CD4-positive, alpha-beta T cell treated with Interleukin-4 for 4 hours (primary cell): ENCODE measurements at places on chromosomes 2 and 18.

DNA sequence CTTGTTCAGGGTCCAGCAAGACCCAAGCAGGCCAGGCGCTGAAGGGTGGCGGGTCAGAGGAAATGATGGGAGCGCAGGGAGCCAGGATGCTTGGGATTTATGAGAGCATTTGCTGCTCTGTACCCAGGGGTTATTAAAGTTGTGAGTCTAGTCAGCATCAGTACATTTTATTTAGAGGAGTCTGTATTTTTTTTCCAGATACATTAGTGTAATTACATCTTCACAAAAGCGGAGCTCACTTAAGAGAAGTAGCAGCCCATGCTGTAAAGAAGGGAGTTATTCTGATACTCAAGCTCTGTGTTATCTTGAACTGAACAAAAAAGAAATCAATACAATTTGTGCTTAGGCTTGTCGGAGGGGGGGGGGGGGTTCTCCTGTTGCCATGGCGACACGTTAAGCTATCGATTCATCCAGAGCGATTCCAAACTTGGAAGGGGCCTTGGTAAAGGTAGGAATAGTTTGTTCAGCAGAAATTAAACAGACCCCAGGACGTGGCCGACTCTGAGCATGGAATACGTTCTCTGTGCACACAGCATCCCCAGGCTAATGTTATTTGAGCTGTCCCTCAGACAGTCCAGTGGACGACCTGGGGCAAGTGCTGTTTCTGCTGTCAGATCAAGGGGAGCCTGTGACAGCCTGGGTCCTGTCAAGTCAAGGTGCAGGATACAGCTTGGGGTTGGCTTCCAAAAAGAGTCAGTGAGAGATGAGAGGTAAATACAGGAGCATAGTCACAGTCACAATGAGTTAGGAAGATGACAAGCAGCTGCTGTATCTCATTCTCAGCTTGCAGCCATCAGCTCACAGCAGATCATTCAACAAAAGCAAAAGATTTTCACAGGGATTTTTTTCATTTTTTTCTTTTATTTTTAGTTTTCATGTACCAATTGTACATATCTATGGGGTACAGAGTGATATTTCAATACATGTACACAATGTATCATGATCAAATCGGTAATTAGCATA lies 387.6 kb downstream of the DCDC2C start:
- no peak for DNase-seq

GRCh38 chr2:241660593-241661213 lies 23.2 kb downstream of the ATG4B start:
- DNase-seq, result no peak

DNA sequence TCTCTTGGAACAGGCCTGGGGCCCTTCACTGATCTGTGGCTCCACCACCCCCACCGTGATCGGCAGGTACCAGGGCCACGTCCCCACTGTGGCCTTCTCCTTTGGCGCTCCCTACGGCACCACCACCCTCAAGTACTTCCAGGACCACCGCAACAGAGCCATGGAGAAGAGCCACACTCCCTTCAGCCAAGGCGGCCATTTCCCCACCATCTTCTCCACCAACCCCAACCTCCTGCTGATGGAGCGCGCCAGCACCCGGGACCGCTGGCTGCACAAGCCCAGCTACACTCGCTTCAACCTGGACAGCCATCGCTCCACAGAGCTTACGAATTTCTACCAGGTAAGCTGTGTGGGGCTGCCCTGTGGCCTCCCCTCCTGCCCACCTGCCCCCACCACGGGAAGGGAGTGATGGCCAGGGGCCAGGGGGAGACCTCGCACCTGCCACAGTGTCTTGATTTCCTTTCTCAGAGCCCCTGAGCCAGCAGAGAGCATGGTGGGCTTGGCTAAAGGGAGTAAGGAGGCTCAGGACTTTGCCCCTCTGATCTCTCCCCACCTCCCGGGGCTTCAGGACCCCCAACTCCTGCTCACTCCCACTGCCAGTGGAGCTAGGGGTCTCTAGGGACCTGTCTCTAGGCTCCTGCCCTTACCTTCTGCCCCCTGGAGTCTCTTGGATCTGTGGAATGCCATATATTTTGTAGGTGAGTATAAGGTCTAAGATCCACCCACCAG lies 65.2 kb downstream of the CIB4 start:
- no peak for DNase-seq

DNA sequence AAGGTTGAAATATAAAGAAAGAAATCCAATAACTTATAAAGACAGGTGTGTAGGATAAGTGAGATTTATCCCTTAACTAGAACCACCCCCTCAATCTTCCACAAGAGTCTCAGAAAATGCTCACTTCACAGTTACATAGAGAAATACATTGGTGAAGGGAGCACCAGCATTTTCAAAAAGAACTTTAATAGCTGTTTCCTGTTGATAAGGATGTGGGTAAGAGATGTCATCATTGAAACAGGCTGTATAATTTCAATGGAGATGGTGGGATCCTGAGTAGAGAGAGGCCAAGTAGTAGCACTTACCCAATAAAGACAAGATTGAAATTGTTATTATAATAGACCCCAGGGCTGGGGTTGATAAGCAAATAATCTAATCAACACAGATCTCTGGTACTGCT lies 162.2 kb upstream of the TACR1 start:
- no peak for DNase-seq

DNA sequence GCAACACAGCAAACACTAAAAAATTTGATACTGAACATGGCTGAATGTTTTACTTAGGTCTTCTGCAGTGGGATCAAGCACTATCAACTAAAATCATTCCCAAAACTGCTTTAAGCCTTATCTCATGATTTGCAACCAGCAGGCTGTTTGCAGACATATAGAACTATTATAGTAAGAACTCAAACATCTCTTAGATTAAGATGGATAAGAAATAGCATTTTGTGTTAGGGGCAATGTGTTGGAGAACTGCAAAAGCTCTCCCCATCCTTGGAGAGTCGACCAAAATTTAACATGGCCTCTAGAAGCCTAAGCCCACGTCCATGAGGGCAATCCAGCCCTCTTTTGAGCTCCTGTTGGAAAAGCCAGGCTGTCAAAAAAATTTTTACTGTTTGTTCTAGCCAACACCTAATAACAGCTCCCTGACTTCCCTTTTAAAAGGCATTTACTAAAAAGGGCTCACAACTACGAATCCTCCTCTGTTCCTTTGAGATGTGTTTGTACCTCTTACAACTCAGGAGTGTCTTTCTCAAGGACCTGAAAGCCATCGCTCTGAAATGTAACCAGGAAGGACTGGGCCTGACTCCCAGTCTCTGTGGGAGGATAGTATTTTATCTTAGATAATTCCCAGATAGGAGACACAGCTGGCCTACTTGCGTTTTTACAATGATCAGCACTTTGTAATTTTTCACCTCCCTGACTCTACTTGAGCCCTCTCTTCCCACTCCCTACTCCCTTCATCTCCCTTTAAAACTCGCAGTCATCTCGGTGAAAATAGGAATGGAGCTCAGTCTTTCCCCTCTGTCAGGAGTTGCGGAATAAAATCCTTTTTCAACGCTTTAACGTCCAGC lies 1.4 kb downstream of the KRCC1 start:
- no peak for DNase-seq

DNA sequence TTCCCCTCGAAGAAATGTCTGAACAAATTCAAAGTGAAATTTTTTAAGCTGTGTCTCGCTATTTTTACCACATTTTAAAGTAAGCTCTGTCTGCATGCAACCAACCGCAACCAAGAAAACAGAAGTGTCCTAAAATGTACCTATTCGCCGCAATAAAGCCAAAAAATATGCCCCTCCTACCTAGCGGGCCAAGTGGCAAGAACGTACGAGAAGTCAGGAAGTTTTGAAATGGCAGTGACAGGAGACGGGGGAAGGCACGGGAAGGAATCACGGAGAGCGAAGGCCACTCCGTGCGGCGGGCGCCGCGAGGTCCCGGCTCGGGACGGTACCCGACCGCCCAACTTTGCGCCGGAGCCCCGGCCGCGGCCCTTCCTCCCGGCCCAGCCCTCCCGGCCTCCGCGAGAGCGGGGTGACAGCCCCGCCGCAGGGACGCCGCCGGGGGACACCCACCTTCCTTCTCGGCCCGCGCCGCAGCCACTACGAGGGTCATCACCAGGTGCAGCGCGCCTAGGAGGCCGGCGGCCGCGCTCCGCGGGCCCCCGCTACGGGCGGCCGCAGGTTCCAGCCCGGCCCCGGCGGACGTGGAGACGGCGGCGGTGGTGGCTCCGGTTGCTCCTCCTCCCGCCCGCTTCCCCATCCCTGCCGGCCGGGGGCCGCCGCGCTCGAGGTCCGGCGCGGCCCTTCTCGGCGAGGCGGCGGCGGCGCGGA lies 568 bp downstream of the TMEM131 start:
- peak; percentile 52 for DNase-seq

GRCh38 chr2:20620696-20621365 lies 30.1 kb downstream of the HS1BP3 start:
- DNase-seq, result no peak

- peak; percentile 55 for DNase-seq
Observed at GRCh38 chr2:172556284-172557033, 569 bp downstream of the PDK1 start.

GRCh38 chr2:47509250-47509649 lies 106.3 kb downstream of the MSH2 start:
- DNase-seq, result no peak

- DNase-seq, result no peak
Observed at GRCh38 chr2:28322051-28322450, 70.6 kb upstream of the FOSL2 start.
